ENCODE measurements at places on chromosomes 6 and 20.

GRCh38 chr6:79756496-79756895 is 125.4 kb downstream of the SH3BGRL2 start:
- DNase-seq, result no peak

GRCh38 chr6:34059914-34060313 is 86.0 kb downstream of the GRM4 start:
- no peak for DNase-seq

DNA sequence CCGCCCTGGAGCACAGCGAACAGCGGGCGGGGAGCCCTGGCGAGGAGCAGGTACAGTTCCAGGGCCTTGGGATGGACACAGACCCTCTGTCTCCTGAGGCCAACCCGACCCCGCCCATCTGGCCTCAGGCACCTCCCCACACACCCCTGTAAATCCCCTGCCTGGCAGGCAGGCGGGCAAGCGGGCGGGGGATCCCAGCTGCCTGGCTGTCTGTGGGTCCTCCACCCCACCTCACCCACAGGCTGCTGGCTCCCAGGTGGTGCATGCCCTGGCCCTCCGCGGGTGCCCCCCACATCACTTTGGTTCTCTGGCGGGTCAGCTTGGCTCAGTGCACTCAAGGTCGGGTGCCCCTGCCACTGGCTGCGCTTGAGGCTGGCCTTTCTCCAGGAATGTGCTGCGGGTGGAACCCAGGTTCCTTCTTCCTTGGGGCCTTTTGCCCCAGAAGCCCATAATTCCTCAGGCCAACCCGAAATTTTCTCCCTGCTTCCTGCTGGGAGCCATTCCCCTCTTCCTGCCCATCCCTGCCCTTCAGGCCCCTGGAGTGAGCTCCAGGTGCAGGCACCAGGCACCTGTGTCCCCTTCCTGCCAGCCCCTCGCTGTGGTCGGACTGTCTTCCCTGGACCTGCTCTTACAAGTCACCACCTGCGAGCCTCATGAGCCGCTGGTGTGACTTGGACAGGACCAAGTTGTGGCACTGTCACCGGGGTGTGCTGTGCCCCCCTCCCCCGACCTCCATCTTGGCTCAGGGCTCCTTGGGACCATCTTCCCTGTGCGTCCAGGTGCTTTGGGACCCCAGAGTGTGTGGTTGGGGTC is 5.3 kb upstream of the TNFRSF6B start:
- no peak for DNase-seq

DNA sequence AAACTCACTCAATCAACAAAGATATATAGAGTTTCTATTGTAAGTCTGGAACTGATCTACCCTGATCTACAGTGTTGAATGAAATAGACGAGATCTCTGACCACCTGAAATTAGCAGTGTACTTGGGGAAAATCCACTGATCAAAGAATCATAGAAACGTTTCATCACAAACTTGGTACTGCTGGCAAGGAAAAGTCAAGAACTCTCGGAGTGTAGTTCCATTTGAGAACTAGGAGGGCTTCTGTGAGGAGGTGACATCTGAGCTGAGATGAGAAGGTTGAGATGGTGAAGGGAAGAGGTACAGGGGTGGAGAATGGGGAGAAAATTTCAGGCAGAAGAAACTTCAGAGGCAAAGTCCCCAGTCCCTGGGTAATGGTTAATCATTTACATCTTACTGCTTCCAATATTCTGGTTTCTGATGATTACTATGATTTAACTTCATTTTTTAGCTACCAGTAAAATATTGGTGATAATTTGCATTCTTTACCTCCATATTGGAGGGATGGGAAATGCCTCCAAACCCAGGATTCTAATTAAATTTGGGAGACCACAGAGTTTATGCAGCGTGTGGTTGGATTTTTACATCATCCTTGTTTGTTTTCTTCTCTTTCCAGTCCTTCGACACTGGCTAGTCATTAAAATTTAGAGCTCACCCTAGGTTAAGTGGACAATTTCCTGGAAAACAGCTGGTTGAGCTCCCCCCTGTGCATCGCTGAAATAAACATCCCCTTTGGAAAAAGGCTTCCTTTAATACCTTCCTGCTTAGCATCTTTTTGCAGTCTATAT is 191.9 kb downstream of the BCAS1 start:
- DNase-seq, result no peak

GRCh38 chr6:169132352-169132940 is 121.2 kb downstream of the THBS2 start:
- no peak for DNase-seq

GRCh38 chr6:31490115-31490873 is 7.7 kb upstream of the MICB start:
- DNase-seq, result no peak

DNA sequence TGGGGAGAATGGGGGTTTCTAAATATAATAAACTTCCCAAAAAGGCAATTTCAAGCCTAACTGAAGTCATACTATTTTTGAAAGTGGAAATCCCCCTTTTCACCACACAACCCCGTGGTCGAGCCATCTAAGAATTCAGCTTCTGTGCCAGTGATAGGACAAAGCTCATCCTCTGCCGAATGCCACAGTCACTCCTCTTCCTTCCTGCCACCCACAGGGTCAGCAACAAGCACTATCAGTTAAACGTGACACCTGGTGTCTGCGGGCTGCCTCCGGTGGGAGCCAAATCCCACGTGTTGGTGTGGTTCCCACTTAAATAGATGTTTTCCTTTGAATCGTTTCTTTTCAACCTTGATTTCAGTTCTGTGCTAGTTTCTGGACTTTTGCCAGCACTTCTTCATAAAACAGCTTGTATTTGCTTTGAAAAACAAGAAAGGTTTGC is 60.7 kb downstream of the TNFAIP3 start:
- DNase-seq, result no peak

DNA sequence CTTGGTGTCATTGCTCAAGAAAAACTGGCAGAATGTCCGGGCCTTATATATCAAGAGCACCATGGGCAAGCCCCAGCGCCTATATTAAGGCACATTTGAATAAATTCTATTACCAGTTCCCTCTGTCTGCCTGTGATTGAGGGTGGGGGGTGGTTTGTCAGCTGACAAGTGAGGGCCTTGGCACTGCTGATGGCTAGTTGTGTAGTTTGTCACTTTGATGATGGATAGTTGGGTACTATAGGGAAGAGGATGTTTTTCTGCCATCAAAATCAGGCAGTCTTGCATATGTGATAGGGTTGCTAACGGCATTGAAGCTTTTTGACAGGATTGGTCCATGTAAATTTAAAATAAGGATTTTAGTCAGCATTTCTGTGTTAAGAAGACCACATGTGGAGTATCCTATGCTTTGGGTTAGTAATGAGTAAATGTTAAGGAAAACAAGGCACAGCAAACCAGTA is 2.5 kb downstream of the RPL10A start:
- DNase-seq, result no peak

DNA sequence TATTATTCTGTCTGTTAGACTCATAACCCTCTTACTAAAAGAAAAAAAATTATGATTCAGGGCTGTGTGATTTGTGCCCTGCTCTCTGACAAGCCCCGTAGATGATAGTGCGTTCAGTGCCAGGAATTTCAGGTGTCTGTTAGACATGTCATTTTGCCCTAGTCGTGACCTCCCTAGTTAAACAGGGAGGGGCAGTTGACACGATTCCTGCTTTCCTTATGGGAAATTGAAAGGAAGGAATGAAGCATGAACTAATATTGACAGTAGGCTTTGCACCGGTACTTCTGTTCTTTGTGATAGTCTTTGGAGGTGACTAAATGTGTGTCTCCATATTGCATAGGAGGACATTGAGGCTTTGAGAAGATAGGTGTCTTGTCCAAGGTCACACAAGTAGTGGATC is 26.3 kb downstream of the RPRD1B start:
- no peak for DNase-seq

- DNase-seq, result no peak
Observed at GRCh38 chr6:6312901-6313441, 7.5 kb downstream of the F13A1 start.

DNA sequence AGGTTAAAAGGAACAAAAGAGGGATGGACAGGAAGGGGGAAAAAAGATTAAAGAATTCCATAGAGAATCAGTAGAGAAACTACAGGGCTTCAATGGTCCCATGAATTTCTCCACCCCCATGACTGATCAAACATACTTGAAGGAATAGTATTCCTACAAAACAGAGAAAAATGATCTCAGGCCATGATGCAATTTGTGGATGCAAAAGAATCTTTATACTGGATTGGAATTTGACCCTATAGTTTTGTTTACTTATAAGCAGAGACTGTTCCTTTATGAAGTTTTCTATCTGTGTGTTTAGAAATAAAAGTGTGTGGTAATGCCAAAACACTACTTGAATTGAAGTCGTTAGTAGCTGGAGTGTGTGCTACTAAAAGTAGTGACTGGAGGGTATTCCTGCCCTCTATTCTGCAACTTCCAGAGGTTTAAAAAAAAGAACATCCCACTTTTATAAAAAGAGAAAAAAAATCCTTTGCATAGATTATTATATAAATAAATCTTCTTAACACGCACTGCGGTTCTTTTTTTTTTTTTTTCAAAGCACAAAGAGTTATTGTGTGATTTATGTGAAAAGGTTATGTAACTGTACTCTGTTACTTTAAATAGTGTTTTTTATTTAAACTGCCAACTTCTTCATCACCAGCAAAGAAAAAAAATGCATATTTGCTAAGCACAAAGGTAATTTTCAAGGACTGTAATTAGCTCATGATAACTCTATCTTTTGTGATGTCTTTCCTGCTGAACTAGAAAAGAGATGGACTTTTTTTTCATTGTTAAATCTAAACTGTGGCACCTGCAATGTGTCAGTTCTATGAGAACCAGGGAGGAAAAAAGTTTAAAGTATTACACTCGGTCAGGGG is 214.5 kb upstream of the CITED2 start:
- no peak for DNase-seq

DNA sequence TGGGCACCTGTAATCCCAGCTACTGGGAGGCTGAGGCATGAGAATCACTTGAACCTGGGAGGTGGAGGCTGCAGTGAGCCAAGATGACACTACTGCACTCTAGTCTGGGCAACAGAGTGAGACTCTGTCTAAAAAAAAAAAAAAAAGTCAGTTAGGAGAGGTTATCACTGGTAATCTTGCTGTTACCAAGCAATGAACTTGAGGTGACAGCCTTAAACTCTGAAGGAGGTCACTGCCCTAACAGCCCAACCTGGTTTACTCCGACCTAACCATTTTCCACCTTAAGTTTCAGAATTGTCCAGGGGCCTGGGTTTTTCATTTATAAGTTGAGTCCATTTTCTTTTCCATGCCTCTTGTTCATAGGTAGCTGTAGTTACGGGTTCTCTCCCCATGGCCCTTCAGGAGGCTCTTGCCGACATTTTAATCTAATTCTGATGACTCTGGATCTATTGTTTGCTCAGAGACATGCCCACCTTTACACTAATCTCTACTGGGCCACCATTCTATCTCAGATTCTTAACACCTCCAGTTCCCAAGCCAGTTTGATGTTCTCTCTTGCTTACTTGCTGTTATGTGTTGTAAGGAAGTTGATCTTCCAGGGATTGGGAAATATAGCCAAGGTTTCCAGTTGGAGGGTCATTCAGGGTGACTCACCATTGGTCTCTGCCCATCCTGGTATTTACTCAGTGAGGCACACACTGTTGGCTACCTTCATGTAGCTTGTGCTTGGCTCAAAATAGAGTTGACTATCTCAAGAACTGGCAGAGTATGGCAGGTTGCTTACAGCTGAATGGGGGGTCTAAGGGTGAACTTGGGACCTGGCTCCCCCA is 29.1 kb downstream of the SHLD1 start:
- DNase-seq, result no peak

GRCh38 chr6:40852779-40853373 is 186.1 kb downstream of the UNC5CL start:
- DNase-seq, result no peak

DNA sequence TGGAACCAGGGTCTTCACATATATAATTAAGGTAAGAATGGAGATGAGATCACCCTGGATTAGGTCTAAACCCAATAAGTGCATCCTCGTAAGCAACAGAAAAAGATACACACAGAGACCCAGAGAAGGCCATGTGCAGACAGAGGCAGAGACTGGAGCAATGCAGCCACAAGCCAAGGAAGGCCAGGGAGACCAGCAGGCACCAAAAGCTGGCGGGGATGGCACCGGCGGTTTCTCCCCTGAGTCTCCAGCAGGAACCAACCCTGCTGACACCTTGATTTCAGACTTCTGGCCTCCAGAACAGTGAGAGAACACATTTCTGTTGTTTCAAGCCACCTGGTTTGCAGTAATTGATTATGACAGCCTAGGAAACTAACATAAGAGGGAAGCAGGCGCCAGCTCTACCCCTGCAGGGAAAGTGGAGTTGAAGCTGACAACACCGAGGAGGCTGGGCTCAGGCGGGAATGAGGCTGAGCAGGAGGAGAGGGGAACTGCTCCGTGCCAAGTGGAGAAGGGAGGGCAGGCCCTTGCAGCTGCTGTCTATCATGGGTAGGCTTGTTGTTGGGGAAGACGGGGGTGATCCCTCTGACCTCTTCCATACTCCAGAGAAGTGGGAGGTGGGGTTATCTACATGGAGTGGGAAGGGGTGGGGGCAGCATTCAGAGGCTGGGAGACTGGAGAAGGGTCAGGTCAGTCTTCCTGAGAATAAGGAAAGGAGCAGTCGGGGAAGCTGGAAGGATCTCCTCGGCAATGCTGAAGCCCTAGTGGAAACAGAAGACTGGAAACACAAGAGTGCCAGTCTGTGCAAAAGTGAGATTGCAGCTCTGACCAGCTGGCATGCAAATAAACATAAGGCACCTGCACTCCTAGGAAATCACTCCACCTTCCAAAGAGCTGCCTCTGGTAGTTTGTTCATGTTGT is 72.7 kb downstream of the NFATC2 start:
- DNase-seq, result no peak

DNA sequence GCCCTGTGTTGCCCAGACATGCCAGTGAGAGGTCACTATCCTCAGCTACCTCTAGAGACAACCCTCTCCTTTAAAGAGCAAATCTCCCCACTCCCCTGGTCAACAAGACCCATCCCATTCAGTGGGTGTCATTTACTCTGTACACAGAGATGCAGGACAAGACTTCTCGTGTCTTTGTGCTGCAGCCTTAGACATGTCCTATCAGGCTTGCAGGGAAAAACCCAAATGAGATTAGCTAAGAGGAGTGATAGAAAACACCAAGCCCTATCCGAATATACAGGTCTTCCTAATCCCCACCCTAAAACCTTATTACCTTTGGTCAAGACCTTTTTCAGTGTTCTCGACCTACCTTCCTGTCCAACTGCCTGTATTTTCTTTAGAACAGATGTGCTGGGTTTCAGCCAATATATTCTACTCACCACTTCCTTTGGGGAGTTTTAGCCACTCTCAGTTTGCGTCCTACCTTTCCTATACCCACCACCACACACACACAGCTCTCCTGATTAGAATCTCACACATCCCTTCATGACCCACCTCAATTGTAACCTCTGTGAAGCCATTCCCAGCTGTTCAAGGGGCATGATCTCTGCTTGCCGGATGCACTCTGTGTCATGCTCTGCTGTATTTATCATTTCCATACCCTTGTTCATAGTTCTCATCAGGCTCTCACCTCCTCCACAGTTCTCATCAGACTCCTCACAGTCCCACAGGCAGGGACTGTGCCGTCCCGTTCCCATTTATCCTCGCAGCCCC is 39.7 kb downstream of the TRAM2 start:
- DNase-seq, result no peak

- no peak for DNase-seq
Observed at GRCh38 chr6:63565058-63565726, 7.1 kb upstream of the LOC128125822 start.

GRCh38 chr6:131005439-131006016 is 57.5 kb downstream of the EPB41L2 start:
- DNase-seq, result no peak

Data from omental fat pad (tissue), 4 donors.